ENCODE measurements at places on chromosomes 5 and 9.
A peak's percentile ranks its signal among the peaks of the same experiment; 100 is the strongest.

GRCh38 chr9:89002987-89003386 is 11.7 kb downstream of the S1PR3 start:
- peak; percentile 74 for DNase-seq

DNA sequence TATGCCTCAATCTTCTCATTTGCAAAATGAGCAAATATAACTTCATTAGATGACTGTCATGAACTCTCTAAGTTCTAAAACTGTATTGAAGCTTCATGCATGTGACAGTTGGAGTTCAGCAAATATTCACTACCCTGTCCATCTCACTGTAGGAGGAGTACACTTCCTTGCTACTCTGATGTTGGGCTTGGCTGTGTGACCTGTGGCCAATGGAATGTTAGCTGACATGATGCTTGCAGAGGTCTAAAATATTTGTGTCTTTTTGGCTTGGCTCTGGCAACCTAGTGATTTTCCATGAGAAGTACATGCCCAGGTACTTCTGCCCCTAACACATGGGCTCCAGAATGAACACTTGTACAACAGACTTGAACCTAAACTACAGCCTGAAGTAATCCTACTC is 203.1 kb upstream of the ANKH start:
- no peak for DNase-seq

GRCh38 chr5:999724-1000123 is 8.9 kb upstream of the NKD2 start:
- DNase-seq = no peak

- no peak for DNase-seq
Measured at GRCh38 chr9:90870621-90871326, 69.2 kb downstream of the SYK start.

DNA sequence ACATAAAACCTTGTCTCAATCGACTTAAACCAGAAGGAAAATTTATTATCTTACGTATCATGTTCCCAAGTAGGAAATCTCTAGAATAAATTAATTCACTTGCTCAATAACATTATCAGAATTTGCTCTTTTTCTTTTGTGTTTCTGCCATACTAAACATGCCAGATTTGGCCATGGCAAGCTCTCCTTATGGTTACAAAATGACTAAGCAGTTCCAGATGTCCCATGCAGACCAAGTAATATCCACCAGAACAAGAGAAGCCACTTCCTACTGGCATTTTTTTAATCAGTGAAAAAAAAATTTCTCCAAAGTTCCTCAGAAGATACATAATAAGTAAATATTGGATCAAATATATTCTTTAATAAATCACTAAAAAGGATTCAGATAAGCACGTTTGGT is 25.2 kb upstream of the ADAMTS6 start:
- DNase-seq = no peak

- peak; percentile 61 for DNase-seq
Measured at GRCh38 chr5:55913466-55914413, 62.6 kb downstream of the IL31RA start.

DNA sequence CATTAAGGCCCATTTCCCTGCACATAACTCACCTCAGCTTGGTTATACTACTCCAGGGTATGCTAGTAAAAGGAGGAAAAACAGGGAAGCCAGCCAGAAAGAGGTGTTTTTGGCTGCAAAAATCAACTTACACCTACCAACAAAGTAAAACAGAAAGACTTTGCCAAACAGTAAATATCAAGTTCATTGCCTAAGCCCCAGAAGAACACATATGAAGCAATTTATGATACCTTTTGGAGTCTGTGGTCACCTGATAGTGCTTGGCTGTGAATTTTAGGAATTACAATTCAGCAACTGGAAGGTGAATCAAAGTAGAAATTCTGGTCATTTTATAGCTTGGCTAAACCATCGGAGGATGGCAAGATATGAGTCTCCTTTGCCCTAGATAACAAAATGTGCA is 463.7 kb upstream of the CLINT1 start:
- DNase-seq = no peak

- DNase-seq = no peak
Measured at GRCh38 chr9:100322954-100323536, 29.7 kb downstream of the TEX10 start.

DNA sequence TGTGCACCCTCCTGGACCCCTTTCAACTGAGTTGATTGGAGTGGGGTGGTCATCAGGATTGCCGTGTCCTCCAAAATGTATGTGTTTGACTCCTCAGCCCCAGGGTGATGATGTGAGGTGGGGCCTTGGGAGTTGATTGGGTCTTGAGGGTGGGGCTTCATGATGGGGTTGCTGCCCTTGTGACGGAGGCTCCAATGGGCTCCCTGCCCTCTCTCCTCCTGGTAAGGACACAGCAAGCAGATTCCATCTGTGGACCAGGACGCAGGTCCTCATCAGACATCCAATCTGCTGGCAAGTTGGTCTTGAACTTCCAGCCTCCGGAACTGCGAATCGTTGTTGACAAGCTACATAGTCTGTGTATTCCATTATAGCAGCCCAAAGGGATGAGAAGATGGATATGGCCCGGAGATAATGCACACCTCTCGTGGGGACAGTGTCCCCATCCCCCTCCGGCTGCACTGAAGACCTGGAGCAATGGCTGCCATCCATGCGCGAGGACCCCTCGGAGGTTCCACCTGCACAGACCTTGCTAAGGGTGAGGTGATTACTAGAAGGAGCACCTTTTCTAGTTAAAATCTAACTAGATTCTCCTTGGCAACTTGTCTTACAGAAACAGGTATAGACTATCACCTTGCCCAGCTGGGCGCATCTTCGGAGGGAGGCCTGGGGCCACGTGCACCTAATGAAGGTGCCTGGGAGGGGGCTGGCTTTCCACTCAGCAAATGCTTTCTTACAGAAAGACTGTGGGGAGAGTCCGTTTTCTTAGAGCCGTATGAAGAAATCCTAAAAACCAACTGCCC is 75.7 kb upstream of the IRX4 start:
- DNase-seq = peak; percentile 65

GRCh38 chr5:15105799-15106393 is 234.3 kb upstream of the ANKH start:
- DNase-seq = peak; percentile 17

DNA sequence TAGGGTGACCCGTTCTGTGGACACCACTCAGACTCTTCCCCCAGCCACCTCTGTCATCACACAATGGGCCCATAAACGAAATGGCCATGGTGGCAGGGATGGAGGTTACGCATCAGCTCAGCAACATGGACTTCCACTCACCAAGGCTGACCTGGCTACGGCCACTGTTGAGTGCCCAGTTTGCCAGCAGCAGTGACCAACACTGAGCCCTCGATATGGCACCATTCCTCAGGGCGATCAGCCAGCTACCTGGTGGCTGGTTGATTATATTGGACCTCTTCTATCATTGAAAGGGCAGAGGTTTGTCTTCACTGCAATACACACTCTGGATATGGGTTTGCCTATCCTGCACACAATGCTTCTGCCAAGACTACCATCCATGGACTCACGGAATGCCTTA is 21.1 kb downstream of the MTMR12 start:
- DNase-seq = no peak

- no peak for DNase-seq
Measured at GRCh38 chr5:79871364-79872120, 119.5 kb downstream of the MTX3 start.

DNA sequence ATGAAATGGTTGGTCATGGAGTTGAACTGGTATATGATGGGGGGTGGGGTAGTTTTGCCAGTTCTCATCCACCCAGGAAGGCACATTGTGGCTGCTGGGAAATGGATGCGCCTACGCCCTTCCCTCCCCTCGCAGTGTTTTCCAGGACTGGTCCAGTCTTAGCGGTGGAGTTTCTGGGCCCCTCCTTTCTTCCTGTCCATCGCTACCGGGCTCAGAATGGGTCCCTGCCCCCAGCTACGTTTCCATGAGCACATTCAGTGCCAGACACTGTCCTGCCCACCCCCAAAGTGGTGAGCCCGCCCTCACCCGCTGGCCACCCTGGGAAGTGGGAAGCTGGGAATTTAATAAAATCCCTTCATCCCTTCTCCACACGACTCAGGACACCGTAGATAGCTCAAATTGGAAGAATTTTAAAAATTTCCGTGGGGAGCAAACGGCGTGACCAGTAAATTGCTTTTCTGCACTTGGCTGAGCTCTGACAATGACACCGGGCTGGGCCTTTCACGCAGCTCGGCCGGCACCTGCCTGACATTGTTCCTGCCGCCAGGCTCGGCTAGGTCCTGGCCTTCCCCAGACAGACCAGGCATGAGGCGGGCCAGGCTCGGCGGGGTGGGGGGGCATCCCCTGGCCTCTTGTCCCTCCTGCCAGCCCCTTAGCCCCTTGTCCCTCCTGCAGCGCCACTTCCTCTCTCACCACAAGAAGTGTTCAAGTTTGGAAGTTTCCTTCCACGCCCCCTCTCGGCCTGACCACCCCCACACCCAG is 3.6 kb downstream of the FGF18 start:
- no peak for DNase-seq

DNA sequence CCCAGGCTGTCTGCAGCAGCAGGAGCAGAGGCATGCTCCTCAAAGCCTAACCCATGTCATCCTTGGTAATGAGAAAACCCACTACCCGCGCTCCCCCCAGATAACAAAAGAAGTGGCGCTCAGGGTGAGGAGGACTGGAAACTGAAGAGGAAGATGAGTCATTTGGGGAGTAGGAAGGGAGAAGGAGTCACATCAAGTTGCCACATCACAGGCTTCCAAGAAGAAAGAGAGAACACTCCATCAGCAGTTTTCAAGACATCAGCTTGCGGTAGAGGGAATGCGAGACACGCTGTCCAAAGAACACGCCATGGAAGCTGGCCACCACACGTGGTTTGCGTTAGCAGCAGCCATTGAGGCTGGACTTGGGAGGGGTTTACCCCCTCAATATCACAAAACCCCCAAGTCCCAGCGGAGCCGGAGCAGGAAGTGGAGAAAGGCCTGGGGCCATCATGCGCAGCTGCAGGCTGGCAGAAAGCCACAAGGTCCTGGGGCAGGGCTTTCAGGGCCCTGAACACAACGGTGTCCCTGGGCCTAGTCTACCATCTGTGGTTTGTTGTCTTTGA is 41.5 kb downstream of the SH3PXD2B start:
- peak; percentile 98 for DNase-seq

DNA sequence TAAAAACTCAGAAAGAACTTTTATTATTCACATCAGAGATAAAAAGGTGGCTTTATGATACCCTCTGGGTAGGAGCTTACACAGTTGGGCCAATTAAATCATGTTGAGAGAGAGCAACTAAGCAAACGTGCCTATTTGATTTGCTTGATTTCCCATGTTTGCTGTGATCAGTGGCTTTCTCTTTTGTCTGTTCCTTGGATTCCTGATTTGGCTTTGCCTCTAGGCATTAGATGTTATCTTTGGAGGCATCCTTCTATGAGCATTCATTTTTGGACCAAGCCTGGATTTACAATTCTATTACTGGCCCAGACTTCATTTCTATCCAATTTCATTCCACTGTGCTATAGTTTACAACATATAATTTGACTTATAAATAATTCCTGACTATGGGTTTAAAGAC is 35.9 kb downstream of the VCAN start:
- DNase-seq = no peak

DNA sequence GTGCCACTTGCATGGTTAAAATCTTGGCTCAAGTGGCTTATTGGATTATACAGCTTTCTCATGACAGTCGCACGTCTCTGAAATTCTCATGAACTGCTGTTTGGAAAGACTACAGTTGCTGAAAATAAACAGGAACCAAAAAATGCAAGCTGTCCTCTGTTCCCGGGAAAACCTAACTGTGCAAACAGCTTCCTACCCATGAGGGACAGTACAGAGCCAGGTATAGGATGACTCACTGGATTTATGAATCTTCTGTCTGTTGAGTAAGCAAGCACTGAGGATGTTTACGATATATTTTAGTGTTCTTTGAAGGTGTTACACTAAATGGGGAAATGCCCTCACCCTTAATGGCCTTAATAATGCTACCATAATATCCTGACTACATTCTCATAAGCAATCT is 380.3 kb upstream of the TNC start:
- no peak for DNase-seq

- DNase-seq = no peak
Measured at GRCh38 chr5:174175716-174176268, 130.3 kb downstream of the NSG2 start.

- no peak for DNase-seq
Measured at GRCh38 chr5:74367934-74368333, 272.6 kb downstream of the ENC1 start.

GRCh38 chr9:70635790-70636189 is 221.3 kb upstream of the KLF9 start:
- no peak for DNase-seq
